ENCODE measurements at places on chromosomes 16 and 17.

- DNase-seq, result peak; percentile 43
These were observed 8.2 kb downstream of the USP22 start for GRCh38 chr17:21034340-21035235.

DNA sequence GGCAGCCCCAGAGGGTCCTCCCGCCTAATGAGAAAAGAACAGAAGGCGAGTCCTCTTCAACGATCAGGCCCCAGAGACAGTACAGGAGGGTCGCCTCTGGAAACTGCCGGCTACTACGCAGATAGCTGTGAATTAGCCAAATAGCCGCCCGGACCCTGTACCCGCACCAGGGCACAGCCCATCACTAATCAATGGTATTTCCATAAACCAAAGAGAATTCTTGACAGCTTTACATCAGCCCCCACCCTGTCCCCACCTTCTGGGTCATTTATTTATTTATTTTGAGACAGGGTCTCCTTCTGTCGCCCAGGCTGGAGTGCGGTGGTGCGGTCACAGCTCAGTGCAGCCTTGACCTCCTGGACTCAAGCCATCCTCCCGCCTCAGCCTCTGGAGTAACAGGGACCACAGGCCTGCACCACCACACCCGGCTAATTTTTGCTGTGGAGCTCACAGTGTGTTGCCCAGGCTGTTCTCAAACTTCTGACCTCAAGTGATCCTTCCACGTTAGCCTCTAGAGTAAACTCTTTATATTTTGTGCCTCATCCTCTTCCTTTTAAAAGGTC lies 805 bp upstream of the CLCN7 start:
- DNase-seq, result no peak

DNA sequence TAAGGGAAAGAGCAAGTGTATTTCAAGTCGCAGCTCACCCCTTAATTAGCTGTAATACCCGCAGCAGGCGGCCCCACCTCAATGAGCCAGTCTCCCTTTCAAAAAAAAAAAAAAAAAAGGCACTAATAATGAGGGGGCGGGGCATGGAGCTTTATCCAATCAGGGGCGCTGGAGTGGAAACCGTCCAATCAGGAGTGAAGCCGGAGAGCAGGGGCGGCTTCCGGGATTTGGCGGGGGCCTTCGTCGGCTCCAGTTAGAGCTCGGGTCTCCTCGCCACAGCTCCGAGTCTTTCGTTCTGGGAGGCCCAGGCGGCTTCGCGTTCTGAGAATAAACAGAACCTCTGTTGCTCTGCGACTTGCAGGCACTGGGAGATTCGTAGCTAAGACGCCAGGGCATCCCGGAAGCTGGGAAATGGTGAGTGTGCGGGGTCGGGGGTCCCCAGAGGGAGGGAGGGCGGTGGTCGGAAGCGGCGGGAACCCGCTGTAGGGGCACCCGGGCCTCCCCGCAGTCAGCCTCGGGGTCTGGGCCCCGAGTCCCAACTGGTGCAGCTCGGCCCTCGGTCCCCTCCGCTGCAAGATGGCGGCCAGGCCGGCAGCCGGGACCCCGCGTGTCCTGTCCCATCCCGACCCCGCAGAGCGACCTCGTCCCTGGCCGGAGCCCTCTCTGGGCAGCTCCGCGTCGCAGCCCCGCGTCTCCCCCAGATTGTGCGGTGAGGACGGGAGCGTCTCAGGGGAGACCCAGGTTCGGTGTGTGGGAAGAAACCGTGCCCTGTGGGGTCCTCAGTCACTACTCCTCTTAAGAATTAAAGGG lies at the start of gene ZNF267:
Gene ZNF267 (plus strand): TSS at position 252 of the 810 bp plus-strand sequence. CDS start 160 bp downstream, at position 412.
- DNase-seq, result peak; percentile 90

DNA sequence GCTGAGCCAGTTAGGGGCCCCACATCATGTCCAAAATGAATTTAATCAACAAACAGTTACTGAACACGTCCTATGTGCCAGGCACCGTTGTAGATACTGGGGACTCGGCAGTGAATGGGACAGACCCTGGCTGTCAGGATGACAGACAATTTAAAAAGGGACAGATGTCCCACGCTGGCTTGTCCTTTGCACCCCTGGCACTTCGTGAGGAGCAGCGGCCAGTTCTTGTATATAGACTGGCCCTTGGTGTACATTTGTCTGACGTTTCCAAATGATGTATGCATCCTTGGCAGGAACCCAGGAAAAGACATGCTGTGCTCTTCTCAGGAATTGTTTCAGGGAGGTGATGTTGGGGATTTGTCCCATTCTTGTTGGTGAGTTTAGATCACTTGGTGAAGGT lies 21.1 kb downstream of the IL4R start:
- DNase-seq, result no peak

DNA sequence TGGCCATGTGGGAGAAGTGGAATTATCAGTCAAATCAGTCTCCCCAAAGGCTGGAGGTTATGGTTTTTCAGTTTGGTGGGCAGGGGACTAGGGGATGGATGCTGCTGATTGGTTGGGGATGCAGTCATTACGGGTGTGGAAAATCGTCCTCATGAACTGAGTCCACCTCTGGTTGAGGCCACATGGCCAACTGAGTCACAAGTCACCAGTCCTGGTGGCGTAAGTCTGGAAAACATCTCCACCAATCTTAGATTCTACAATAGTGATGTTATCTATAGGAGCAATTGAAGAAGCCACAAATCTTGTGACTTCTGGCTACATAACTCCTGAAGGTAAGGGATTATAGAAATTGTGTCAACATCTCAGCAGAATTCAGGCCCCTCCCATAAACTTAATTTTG lies 5.2 kb upstream of the RNF135 start:
- DNase-seq, result no peak

DNA sequence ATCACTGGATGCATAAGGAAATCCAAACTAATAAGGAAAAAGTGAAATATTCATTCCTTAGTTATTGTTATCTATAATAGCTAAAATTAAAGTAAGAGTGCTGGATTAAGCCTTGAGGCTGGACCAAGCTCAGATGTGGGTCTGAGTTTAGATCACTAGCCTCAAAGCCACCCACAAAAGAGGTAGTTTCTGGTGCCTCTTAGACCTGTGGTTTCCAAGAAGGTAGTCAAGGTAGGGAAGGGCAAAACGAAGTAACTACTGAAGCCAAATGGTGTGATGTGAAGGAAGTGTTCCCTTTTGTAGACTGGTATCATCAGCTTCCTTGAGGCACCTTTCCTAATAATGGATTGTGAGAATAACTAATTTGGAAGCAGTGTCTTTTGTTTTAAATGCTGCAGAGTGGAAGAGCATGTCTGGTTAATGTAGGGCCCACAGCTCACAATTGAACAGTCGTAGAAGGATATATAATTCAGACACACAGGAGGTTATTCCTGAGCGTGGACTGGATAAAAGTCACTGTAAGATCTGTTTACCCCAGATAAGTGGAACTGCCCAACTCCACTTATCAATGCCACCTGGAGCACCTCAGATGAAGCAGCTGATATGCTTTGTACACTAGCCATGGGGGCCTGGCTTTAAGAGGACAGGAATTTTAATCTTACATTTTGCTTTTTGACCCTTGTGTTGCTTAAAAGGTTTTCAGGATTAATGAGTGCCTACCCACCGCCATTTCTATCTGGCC lies 31.7 kb upstream of the LCMT1 start:
- no peak for DNase-seq
